Left cardiac atrium (tissue), 4 donors: ENCODE measurements at places on chromosomes 6 and 20. TPM values are rescaled to one million over a fixed set of nuclear protein-coding genes. Genes with fewer than 3 reads are reported as not detected.

The PSORS1C2 gene
- not detected for total RNA-seq

The ZNF337 gene
- 7.3 TPM for total RNA-seq

The WFDC12 gene
- total RNA-seq = not detected

The KCTD20 gene
- total RNA-seq = 26.7 TPM

The FKBP1C gene
- total RNA-seq = 0.26 TPM

The SCGN gene
- total RNA-seq = 8.5 TPM

The ANKRD66 gene
- not detected for total RNA-seq

The TRIM31 gene
- total RNA-seq = not detected

The ZBTB12 gene
- 2.5 TPM for total RNA-seq

The SMOC2 gene
- total RNA-seq = 27.7 TPM

The TBC1D32 gene
- total RNA-seq = 3.0 TPM

The PRDM13 gene
- total RNA-seq = not detected

The COX7A2 gene
- 799 TPM for total RNA-seq

The NFATC2 gene
- total RNA-seq = 7.0 TPM

The EIF6 gene
- total RNA-seq = 59.7 TPM

The EPPIN gene
- 0.68 TPM for total RNA-seq

The TFAP2A gene
- 0.79 TPM for total RNA-seq

The FRMD1 gene
- total RNA-seq = 0.79 TPM

The MYH7B gene
- 82.3 TPM for total RNA-seq

The TMEM200A gene
- 0.29 TPM for total RNA-seq

The TMEM244 gene
- not detected for total RNA-seq

The ANGPT4 gene
- total RNA-seq = not detected

The IMPG1 gene
- total RNA-seq = not detected

The SERPINB6 gene
- 218 TPM for total RNA-seq

The NECAB3 gene
- 47.4 TPM for total RNA-seq

The LPIN3 gene
- 12.9 TPM for total RNA-seq

The BLOC1S5 gene
- 7.8 TPM for total RNA-seq

The RAB5IF gene
- 61.6 TPM for total RNA-seq

The SALL4 gene
- total RNA-seq = 0.09 TPM

The SNAI1 gene
- 8.5 TPM for total RNA-seq

The NKX2-2 gene
- not detected for total RNA-seq

The TGM3 gene
- total RNA-seq = not detected

The FGD2 gene
- 15.1 TPM for total RNA-seq

The LTB gene
- total RNA-seq = 0.84 TPM

The TENT5A gene
- 36.6 TPM for total RNA-seq

The TRIM10 gene
- total RNA-seq = not detected

The SYNDIG1 gene
- 16.7 TPM for total RNA-seq

The CNBD2 gene
- 3.2 TPM for total RNA-seq

The TINAG gene
- total RNA-seq = 0.12 TPM

The GHRH gene
- 4.2 TPM for total RNA-seq
